ENCODE measurements at places on chromosomes 7 and 10.

GRCh38 chr7:98186452-98187137 lies 24.6 kb upstream of the BHLHA15 start:
- no peak for DNase-seq

DNA sequence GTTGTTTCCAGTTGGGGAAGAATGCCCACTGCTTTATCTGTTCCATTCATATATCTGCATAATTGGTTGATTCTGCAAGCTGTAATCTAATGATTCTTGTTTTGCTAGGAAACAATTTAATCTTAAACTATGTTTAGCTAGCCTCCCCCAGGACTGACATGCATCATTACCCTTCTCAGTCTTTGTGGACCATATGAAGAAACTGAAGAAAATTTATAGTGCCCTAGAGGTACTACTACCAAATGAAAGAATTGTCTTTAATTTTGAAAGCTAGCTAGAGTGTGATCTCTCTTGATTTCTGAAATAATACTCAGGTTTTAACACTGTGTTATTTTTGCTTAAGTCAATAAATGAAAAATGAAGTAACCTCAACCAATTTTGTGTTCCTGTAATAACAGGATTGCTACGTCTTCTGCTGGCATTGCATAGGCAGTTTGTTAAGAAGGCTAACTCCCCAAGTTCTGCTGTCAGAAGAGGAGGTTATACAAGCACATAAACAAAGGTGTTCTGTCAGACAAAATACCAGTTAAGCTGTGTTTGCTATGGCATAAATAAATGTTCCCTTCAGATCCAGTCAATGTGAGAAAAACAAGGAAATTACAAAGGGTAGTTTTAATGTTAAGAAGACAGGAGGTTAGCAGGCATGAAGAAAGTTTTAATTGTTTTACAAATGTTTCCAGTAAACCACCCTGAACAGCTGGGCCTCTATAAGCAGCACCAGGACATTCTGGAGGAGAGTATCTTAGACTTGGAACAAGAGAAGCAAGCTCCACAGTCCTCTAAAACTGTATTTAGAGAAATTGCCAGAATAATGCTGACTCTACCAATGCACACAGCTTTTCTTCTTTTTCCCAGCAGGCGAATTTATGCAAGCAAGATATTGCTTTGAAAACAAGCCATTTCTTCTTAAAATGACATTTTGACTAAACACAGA lies 90.3 kb upstream of the CTTNBP2 start:
- no peak for DNase-seq

DNA sequence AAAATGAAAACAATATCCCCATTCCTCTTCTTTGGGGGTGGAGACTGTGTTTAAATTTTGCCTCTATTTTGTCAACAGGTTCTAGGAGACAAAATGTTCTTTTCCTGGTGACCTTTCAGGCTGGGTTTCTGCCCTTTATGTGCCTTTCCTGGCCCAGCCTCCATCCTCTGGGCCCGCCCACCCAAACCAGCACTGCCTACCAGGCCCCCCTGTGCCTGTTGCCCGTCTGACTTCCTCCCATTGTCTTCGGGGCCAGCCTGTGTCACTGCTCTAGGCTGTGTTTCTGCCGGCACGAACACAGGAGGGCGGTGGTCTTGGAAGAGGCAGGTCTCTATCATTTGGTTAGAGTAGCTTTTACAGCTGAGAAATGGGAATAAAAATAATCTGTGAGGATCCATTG lies 13.9 kb downstream of the TSPAN14 start:
- no peak for DNase-seq

DNA sequence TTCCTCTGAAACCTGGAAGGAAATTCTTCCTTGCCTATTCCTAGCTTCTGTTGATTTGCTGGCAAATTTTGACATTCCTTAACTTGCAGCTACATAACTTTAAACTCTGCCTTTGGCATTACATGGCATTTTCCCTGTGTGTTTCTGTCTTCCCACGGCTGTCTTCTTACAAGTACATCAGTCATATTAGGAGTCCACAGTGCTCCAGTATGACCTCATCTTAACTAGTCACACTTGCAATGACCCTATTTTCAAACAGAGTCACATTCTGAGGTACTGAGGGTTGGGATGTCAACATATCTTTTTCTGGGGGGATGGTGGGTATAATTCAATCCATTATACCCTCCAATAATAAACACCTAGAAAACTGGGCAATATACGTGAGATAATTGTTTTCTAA lies 37.4 kb upstream of the EPHB6 start:
- no peak for DNase-seq

DNA sequence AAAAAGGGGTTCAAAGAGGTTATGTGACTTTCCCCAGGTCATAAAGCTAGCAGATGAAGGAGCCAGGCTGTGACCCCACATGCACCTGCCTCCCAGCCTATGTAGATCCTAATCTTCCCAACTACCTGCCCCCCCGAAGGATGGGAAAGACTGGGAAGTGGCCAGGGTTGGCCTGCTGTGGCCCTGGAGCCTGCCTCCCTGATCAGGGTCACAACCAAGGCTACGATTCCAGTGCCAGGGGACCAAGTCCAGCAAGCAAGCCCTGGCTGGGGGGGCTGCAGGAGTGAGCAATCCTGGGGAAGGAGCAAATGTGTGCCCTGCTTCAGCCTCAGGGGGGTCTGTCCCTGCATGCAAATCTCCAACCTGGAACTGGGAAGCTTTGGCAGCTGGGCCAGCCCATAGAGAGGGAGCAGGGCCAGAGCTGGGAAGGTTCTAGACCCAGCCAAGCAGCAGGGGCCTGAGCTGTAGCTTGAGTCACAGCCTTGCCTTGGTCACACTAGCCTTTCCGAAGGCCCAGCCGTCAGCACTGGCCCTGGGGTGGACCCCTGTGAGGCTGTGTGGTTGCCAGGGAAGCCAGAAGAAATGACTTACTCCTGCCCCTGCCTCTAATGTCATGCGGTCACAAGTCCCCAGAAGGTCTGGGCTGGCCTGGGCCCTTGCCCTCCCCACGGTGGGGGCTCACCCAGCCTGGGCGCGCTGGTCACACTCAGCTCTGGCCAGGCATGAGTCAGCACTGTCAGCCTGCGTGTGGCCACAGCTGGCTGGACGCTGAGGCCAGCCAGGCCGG lies 96.4 kb upstream of the ZMIZ1 start:
- DNase-seq, result peak; percentile 37

DNA sequence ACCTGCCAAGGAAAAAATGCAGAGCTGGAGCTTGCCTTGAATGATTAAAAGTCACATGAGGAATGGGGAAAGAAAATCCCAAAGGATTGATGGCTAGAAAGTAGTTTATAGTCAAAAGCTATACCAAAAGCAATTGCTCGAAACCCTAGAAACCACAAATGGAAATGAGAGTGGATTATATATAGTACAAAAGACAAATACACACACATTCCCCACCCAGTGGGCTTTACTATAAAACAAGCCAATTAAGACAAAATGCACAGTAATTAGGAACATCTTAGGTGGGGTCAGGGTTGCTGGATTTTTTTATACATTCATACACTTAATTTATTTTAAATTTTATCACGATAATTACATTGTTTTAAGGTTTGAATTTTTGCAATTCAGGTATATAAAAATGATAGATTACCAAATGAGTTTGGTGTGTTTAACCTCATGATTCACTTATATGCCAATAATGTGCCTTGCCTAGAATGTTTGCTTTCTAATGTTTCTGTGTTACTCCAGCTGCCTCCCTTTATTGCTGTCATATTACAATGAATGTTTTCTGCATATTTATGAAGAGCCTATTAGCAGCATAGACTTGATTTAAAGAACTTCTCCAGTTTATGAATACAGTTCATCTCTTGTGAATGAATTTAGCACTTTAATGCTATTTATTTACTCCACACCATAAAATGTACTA lies 421.3 kb downstream of the EXOC4 start:
- no peak for DNase-seq
